ENCODE measurements at places on chromosomes 3 and 15. TPM values are rescaled to one million over a fixed set of nuclear protein-coding genes. Genes with fewer than 3 reads are reported as not detected.

LEKR1 gene
- total RNA-seq = 0.73 TPM

ERICH6 gene
- not detected for total RNA-seq

MEGF11 gene
- not detected for total RNA-seq

COPB2 gene
- 110 TPM for total RNA-seq

ANKRD63 gene
- not detected for total RNA-seq

NOX5 gene
- 0.02 TPM for total RNA-seq
